CD4-positive, alpha-beta T cell treated with Interleukin-6 at 100 ng/mL for 8 hours (primary cell): ENCODE measurements at places on chromosomes 1 and 21.

DNA sequence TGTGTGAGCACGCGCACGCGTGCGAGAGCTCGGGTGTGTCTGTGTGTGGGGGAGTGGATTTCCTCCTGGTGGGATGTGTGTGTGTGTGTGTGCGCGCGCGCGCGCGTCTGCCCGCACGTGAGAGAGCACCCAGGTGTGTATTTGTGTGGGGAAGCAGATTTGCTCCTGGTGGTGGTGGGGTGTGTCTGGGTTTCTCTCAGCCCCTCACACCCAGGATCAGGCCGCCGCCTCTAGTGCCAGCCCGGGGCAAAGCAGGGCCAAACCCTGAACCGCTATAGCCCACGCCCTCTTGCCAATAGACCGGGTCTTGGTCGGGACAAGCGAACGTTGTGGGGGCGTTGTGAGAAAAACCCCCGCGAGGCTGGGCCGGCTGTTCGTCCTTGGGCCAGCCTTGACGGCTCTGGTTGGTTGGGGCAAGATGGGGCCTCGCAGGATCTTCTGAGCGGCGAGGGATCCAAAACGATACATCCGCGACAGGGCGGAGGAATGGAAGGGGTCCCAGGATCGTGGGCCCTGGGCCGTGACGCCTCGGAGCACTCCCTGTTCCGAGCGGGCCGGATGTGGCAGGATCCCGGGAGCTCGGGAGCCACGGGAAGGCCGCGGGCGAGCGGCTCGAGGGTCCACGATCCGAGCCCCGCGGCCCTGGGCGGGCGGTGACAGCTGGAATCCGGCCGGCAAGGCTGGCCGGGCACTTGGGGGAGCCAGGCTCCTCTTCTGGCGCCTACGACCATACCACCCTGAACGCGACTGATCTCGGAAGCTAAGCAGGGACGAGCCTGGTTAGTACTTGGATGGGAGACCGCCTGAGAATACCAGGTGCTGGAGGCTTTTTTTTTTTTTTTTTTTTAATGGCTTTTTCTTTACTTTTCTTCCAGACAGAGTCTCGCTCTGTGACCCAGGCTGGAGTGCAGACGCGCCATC lies 68.2 kb downstream of the RNF187 start:
- DNase-seq, result no peak

- no peak for DNase-seq
These were observed 6.0 kb downstream of the FOXO6 start for GRCh38 chr1:41367288-41367642.

DNA sequence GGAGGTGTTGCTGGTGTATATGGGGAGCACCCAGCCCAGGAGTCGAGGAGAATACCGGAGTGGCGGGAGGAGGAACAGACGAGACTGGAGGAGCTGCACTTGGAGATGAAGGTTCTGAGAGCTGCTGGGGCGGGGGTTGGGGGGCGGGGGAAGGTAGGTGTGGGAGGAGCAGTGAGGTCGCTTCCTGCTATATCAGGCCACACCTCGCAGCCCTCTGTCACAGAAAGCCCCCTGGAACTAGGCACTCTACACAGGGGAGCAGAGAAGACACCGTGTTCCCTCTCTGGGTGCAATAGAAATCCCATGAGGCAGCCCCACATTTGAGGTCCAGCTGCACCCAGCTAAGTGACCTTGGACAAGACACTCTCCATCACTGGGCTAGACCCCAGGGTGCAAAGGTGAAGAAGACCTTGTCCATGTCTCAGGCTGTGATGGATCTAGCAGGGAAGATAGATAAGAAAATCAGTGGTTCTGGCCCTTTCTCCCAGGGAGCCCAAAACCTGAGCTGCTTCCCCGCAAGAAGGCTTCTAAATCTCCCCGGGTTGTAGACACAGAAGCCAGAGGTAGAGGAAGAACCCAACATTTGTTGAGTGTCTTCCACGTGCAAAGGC lies 155.8 kb upstream of the EDN2 start:
- no peak for DNase-seq

GRCh38 chr21:32330784-32331311 lies 32.2 kb downstream of the MRAP start:
- no peak for DNase-seq

DNA sequence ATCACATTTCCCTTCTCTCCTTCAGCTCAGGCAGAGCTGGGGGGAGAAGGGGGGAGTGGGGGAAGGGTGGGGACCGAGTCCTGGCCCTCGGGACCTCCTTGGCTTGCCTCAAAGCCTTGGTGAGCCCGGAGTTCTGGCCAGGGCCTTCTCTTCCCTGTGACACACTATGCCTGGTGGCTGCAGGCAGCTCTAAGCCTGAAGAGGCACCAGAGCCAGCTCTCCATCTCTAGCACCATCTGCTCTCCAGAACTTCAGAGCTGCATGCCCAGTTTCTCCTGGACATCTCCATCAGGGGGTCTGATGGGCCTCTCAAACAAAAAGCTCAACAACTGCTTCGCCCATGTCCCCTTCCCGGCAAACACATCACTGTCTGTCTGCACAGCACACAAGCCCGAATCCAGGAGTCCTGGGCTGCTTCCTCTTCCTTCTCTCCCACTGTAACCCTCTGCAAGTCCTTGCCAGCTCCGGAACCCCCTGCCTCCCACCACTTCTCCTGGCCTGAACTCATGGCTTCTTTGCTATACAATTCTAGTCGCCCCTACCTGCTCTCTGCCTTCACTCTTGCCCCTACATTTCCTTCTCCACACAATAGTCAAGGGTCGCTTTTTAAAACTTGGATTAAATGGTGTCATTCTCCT lies 26.5 kb downstream of the KIAA1614 start:
- DNase-seq, result no peak

DNA sequence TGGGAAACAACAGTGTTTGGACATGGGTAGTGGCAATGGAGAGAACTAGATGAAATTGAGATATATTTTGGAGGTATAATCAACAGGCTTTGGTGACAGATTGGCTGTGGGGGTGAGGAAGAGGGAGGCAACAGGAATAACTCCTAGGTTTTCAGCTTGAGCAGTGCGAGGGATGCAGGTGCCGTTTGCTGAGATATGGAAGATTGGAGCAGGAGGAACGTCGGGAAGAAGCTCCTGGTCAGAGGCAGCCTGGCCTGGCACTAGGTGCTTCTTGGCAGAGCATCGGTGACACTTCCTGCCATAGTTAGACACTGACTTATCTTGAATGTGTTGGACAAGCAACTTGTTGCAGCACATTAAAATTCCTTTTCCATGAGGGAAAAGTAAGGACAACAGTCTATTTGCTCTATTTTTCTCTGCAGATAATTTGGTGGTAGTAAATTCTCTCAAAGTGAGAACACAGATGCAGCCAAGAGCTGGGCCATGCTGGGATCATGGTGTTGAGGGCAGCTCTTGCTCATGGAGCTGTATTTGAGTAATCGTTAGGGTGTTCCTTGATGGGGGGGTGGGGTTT lies 21.5 kb upstream of the MYSM1 start:
- DNase-seq, result no peak

- DNase-seq, result peak; percentile 24
These were observed 27.2 kb upstream of the MAN1A2 start for GRCh38 chr1:117339866-117340700.

DNA sequence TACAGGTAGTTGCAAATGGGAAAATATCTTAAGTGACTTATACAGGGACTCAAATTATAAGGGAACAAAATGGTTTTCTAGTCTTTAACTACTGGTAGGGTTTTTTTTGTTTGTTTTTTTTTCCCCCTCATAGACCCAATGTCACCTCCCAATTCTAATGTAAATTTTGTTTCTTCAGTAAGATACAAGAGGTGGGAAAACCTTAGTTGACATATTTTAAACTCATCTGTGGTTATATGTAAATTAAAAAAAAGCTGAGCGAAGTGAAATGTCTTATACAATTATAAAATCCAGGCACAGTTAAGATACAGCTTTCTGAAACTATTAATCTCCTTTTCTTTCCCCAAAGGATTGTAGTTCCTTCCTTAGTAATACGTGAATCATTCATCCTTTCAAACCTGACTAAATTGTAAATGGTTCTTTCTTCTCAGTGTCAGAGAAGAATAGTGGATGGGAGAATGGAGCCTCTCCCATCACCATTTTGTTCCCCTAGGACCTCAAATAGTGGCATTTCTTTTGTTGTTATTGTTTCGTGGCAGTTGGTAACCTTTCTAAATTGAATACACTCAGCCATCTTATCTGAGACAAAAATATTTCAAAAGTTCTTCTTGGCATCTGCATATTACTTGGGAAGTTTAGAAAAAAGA lies 11.2 kb downstream of the TSEN15 start:
- DNase-seq, result no peak

DNA sequence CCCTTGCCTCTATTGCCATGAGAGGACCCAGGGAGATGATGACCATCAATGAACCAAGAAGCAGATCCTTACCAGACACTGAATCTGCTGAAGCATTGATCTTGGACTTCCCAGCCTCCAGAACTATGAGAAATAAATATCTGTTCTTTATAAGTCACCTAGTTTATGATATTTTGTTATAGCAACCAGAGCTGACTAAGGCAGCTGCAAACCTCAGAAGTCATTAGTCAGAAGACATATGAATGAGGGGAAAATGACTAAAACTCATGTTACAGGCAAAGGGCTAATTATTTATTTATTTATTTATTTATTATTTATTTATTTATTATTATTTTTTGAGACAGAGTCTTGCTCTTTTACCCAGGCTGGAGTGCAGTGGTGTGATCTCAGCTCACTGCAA lies 321.1 kb downstream of the TGFB2 start:
- DNase-seq, result no peak

DNA sequence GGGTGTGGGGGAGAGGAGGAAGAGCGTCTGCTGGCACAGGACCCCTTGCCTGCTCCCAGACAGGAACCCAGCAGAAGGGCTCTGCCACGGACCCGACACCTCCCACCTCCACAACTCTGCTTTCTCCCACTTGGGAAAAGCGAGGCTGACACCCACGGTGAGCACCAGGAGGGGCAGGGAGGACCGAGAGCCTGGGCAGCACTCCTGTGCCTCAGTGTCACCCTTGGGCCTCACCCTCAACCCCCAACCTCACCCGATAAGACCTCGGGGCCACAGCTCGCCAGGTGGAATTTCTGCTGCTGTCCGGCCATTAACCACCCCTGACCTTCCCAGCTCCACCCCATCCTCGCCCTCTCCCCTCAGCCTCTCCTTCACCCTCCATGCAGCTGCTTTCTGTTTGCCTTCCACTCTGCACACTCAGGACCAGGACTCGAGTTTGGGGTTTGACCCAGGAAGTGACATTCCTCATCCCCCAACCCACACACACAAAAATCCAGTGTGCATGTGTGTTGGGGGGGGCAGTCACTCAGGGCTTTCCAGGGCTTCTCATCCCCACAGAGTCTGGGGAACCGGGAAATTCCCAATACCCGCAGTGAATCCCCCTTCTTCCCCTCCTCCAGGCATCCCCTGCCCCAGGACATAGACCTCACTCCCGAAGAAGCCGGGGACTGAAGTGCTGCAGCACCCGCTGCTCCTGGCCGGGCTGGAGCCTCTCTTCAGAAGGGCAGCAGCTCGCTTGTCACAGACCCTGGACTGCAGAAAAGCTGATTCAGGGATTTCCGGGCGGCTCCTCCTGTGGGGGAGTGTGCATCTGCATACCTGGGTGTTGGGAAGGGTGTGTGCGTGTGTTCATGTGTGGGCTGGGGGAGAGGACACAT lies 65.8 kb downstream of the SYT2 start:
- no peak for DNase-seq

DNA sequence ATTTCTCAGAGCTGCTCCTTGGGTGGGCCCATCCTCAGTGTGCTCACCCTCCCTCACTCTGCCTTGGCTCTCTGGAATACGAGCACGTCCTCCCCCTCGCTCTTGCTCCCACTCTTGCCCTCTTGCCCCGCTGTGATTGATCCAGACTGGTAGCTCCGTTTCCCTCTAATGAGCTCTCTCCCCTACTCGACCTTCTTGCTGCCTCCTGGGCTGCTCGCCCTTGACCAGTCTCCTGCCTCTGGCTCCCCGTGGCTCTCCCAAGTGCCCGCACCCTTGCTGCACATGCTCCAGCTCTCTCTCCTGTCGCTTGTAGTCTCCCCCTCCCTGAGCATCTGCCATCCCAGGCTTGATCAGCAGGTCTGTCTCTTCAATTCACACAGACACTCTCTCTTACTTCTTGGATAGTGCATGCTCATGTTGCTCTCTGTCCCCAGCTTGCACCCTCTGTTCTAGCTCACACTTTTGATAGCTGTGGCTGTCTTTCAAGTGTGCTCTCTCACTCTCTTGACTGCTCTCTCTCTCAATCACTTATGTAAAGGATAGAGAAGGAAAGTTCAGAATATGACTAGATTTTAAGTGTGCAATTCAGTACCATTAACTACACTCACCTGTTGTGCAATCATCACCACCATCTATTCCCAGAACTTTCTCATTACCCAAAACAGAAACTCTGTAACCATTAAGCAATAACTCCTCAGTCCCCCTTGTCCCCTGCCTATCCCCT lies 51.1 kb downstream of the PHC2 start:
- no peak for DNase-seq

GRCh38 chr21:40531431-40532110 lies 315.4 kb downstream of the DSCAM start:
- no peak for DNase-seq

- DNase-seq, result no peak
These were observed 48.7 kb downstream of the TRIM33 start for GRCh38 chr1:114462341-114462740.

- no peak for DNase-seq
These were observed 214.7 kb downstream of the SDCCAG8 start for GRCh38 chr1:243470502-243470901.

- DNase-seq, result no peak
These were observed 672.9 kb upstream of the PTBP2 start for GRCh38 chr1:96048572-96049212.

DNA sequence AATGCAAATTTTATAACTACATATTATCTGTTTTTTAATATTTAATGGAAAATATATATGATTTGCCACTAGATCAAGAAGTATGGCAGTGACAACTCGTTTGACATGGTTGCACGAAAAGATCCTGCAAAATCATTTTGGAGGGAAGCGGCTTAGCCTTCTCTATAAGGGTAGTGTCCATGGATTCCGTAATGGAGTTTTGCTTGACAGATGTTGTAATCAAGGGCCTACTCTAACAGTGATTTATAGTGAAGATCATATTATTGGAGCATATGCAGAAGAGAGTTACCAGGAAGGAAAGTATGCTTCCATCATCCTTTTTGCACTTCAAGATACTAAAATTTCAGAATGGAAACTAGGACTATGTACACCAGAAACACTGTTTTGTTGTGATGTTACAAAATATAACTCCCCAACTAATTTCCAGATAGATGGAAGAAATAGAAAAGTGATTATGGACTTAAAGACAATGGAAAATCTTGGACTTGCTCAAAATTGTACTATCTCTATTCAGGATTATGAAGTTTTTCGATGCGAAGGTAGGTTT lies 556 bp downstream of the IFI44 start:
- no peak for DNase-seq

GRCh38 chr1:112391603-112391940 lies 4.4 kb upstream of the CTTNBP2NL start:
- no peak for DNase-seq

DNA sequence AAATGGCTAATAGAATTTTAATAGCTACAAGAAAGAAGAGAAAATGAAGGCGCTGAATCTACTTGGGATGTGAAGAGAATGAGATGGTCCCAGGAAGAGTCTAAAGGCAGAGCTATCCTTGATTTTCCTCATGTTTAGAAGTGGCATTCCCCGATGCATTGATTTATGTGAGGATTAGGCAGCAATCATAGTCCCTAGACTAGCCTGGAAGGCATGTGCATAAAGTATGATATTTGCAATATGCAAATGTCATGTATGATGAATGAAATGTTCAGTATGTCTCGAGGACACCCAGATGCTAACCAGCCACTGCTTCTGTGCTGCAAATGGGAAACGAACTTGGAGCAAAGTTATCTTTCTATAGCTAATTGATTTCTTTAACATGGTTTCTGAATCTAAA lies 641.5 kb upstream of the PLXNA2 start:
- DNase-seq, result no peak

GRCh38 chr1:151993734-151994496 lies at the start of gene S100A10:
Gene S100A10, minus strand, starts transcription at chr1:151993859. Its CDS starts 7,629 bp downstream, at chr1:151986230.
- peak; percentile 83 for DNase-seq

- no peak for DNase-seq
These were observed 131.0 kb upstream of the RUNX1 start for GRCh38 chr21:35179990-35180540.
